ENCODE measurements at places on chromosomes 6 and 20.

DNA sequence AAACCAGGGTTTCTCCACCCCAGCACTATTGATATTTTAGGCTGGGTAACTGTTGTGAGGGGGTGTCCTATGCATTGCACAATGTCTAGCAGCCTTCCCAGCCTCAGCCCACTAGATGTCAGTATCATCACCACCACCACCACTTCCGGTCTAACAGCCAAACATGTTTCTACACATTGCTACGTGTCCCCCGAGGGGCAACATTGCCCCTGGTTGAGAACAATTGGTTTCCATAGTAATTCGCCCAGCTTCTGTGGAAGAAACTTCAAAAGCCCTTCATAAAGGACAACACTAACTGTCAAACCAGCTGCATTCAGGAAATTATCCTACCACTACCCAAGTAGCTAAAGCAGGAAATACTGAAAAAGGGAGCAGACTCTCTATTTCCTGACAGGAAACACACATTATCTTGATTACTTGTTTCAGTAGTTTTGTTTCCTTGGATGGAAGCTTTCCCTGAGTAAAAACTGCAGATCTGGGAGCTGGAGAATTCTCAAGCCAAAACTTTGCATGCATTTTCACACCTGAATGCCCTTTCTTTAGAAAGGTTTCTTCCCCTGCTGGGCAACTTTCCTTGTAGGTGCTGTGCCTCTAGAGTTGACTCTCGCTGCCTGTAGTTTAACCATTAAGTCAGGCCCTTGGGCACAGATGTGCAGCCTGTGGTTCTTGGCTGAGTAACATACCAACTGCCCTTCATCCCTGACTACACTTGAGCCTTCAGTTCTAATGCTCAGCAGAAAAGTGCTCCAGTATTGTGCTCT is 23.6 kb downstream of the PKHD1 start:
- DNase-seq: no peak

DNA sequence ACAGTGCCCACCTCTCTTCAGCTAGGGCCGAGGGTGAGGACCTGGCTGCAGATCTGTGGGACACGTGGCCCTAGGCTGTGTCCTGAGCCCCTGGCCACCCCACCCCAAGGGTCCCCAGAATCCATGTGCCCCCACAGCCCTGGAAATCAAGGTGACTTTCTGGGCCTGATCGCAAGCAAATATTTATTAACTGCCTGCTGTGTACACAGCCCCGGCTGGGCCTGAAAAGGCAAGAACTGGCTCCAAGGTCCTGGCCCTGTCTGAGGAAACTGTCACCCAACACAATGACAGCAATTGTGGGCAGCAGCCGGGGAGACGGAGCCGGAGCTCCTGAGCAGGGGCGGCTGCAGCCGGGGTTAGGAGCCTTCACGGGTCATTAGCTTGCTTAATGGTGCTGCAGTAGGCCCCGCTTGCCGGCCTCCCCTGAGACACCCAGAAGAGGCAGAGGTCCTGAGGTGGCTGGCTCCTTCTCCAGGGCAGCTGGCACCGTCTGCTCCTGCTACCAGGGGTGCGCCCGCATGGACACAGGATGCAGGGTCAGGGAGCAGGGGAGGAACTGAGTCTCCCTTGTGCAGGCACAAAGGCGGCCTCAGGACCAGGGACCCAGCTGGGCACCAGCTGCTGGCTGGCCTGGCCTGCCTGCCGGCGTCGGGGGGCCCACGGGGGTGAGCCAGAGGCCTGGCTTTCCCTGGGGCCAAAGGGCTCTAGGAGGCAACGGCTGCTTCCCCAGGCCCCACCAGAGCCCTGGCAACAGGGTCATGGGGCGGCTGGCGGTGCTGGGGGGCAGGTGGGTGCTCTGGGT is 24.1 kb downstream of the NPEPL1 start:
- no peak for DNase-seq

- no peak for DNase-seq
These were observed 1.9 kb upstream of the TBX18 start for GRCh38 chr6:84766118-84766798.

DNA sequence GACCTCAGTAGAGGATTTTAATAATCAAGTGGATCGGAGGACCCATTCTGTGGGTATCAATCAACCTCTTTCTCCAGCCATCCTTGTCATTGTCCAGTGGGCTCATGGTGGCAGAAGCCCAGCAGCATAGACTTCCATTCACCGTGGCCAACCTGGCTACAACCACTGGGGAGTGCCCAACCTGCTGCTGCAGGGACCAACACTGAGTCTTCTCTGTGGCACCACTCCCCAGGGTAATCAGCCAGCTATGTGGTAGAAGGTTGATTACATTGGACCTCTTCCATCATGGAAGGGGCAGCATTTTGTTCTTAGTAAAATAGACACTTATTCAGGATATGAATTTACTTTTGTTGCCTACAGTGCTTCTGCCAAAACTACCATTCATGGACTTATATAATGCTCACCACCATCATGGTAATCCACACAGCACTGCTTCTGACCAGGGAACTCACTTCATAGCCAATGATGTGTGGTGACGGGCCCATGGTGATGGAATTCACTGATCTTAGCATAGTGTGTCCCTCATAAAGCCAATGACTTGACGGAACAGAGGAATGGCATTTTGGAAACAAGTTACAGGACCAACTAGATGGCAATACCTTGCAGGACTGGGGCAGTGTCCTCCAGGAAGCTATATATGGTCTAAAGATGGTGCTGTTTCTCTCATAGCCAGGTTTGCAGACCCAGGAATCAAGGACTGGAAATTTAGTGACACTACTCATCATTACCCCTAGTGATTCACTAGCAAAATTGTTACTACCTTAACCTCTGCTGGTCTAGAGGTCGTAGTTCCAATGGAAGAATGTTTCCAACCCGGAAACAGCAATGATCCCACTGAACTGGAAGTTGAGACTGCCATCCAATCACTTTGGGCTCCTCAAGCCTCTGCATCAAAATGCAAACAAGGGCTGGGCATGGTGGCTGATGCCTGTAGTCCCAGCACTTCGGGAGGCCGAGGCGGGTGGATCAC is 7.6 kb downstream of the CD24 start:
- no peak for DNase-seq

- no peak for DNase-seq
These were observed 300.0 kb upstream of the MAN1A1 start for GRCh38 chr6:119649531-119649930.

- DNase-seq: no peak
These were observed 6.0 kb upstream of the CABLES2 start for GRCh38 chr20:62413025-62413570.

- no peak for DNase-seq
These were observed 900.7 kb downstream of the TFAP2A start for GRCh38 chr6:9514146-9514545.

GRCh38 chr20:18984238-18985200 is 170.9 kb downstream of the SCP2D1 start:
- no peak for DNase-seq

GRCh38 chr6:39508515-39508914 is 186.0 kb upstream of the KCNK16 start:
- no peak for DNase-seq

DNA sequence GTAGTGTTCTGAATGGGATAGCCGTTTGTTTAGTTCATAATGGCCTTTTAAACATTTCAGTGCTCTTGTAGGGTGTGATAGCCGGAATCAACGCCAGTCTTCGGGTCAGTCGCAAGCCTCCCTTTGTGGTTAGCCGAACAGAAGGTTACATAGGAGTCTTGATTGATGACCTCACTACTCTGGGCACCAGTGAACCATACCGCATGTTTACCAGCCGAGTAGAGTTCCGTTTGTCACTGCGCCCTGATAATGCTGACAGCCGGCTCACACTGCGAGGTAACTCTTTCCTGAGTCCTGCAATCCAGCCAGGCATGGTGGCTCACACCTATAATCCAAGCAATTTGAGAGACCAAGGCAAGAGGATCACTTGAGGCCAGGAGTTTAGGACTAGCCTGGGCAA is 20.4 kb downstream of the MTO1 start:
- DNase-seq: no peak

DNA sequence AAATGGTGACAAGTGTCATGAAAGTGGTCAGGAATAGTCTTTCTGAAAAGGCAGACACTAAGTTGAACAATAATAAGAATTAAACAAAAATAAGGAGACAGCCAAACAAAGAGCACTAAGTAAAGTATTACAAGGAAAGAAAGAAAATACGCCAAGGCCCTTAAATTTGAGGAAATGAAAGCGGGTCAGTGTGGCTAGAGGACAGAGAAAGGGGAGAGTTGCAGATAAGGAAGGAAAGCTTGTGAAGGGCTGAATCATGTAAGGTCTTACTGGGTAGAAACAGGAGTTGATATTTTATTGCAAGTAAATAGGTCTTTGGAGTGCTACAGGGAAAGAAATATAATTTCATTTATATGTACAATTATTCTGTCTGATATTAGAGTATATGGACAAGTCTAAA is 732.1 kb downstream of the EPHA7 start:
- no peak for DNase-seq

GRCh38 chr20:54048891-54049545 is 21.4 kb downstream of the BCAS1 start:
- no peak for DNase-seq

DNA sequence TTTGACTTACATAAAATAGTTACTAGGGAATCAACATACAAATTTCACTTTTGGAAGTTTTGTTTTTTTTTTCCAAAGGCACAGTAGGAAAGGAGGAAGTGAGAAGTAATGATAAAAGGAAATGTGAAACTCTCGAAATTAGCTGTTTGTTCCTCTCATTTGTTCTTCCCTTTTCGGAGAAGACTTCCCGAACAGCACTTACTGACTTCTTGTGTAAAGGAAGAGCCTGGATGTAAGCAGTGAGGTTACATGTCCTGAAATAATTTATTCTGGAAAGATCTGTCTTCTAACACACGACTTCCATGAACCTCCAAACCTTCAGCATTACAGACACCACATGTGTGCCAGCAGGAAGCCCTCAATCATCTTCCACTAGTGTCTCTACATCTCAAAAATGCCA is 59.1 kb downstream of the KIF16B start:
- DNase-seq: no peak
